ENCODE measurements at places on chromosomes 7 and 10.

- no peak for DNase-seq
Measured at GRCh38 chr7:156156734-156157408, 344.6 kb upstream of the SHH start.

GRCh38 chr7:77800158-77800557, 1.6 kb downstream of the PHTF2 start:
- peak; percentile 9 for DNase-seq

DNA sequence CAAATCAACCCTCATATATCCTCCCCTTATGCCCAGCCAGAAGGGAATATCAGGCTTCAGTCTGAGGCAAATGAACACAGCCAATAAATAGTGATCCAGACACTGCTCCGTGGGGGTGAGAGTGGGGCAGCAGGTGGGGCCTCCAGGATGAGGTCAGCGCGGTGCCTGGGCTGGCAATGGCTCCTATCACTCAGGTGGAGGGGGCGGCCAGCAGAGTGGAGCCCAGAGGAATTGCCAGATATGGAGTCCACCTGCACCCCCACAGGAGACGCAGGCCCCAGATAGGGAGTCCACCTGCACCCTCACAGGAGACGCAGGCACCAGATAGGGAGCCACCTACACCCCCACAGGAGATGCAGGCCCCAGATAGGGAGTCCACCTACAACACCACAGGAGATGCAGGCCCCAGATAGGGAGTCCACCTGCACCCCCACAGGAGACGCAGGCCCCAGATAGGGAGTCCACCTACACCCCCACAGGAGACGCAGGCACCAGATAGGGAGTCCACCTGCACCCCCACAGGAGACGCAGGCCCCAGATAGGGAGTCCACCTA, 78.0 kb upstream of the PPP2R2D start:
- DNase-seq, result no peak

GRCh38 chr7:95794917-95795515, 22.7 kb downstream of the DYNC1I1 start:
- peak; percentile 5 for DNase-seq

DNA sequence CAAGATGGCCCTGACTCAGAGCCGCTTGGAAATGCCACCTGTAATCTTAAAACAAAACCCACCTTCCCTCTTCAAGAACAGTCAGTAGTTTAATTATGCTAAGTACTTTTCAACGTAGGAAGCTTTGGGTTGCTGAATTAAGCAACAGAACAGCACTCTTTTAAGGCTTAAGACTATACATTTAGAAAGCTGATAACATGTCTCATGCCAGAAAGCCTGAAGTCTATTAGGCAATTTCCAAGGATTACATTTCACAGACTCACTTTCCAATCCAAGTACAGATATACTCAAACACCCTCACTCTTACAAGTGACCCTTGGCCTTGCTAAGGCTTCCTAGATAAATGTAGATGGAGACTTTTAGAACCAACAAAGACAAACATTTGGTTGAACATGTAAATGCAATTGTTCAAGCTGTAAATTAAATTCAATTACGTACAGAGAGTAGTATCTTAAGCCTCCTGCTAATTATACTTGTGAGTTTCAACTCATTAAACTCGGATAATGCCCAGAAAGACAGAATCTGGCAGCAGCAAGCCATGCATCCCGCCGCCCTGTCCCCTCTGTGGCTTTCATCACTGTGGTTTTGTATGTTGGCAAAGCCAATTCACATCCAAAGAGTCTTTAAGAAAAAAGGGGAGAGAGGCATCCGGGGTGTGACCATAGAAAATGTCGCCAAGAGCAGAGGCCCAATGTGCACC, 283.1 kb upstream of the NRP1 start:
- DNase-seq, result no peak

DNA sequence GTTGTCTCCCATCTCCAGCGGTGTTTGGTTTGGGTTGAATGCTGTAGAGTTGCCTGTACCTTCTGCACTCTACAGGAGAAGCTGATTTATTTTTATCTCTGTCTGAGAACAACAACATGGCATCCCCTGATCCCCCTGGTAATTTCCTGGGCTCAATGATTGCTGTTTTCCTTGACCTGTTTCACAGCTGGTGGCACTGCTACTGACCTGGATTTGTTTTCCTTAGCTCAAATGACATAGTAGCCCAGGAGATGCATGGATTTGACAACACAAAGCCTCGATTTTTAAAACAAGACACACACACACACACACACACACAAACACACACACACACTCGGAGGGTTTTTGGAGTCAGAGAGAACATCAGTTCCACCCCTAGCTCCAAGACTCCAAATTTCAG, 301.6 kb downstream of the NRG3 start:
- no peak for DNase-seq
